ENCODE measurements at places on chromosomes 16 and 17. TPM values are rescaled to one million over a fixed set of nuclear protein-coding genes. Genes with fewer than 3 reads are reported as not detected.

- no peak for DNase-seq
Measured at GRCh38 chr17:2462481-2462880, 49.2 kb downstream of the METTL16 start.

DNA sequence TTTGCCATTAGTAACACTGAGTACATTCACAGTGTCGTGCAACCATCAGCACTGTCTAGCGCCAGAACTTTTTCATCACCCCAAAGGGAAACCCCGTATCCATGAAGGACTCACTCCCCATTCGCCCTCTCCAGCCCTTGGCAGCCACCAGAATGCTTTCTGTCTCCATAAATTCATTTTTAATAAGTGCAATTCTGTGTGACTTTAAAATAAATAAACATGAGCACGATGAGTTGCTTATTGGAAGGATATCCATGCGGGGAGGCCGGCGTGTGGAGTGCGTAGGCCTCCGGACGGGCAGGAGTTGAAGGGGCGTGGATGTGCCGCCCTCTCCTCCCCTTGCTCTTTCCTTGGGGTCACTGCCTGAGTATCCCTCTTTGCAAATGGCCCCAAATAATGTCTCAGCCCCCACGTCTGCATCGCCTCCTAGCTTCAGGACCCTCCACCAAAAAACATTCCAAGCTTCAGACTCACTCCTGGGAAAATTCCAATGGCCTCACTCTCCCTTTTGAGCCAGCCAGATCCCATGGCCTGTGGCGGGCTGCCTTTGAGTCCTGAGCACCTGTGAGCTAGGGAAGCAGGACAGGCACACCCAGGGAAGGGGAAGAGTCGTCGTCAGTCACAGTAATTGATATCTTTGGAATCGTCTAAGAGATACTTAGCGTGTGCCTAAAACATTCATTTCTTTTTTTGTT lies 306.3 kb downstream of the SEC14L1 start:
- DNase-seq: no peak

- DNase-seq: peak; percentile 63
Measured at GRCh38 chr17:48612854-48613691, 2.0 kb downstream of the HOXB8 start.

DNA sequence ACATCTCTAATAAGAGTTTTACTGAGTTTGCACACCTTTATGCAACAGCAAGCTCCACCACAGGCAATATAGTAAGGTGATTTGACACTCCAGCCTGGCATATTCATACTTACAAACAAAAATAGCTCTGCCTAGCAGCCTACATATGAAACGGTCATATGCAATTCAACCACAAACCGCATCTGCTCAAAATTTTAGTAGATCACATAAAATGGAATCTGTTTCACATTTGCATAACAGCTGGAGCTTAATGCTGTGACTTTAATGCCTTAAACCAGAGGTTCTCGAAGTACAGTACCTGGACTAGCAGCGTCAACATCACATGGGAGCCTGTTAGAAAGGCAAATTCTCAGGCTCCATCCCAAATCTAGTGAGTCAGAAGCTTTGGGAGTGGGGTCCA lies 578.4 kb downstream of the CDH11 start:
- no peak for DNase-seq

DNA sequence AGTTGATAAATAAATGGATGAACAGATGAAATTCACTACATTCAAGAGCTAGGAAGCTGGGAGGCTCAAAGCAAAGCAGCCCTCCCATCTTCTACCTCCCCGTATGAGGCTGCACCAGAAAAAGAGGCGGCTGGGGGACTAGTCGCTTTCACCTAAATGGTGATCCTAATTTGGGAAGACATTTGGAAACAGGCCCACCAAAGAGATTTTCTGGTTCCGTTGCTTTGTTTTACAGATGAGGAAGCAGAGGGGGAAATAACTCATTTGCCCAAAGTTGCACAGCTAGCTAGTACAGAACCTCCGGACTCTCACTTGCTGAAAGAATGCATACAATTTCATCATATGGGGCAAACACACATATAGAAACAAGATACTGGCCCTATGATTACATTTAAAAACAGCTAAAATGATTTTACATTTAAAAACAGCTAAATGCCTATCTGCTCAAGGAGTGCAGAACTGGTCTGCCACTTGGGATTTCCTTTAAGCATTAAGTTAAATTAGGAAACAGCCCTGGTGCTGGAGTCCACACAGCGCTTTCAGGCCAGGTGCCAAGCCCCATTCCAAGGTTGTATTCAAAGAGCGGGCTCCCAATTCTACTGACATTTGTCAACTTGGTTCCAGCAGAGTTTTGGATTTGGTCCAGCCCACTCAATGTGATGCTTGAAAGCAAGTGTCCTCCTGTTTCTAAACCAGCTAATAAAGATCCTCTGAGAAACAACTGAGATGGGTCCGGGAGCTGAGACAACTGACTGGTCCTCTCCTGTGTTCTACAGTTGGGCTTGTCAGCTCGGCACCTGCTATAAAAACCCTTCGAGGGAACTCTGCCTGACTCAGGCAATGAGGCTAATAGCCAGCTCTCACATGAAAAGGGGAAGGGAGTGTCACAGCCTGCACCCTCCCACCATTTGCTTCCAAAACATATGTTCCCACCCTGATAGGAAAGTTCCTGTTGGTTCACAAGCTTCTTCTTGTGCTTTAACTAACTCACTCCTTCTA lies 11.7 kb downstream of the ERN1 start:
- no peak for DNase-seq

DNA sequence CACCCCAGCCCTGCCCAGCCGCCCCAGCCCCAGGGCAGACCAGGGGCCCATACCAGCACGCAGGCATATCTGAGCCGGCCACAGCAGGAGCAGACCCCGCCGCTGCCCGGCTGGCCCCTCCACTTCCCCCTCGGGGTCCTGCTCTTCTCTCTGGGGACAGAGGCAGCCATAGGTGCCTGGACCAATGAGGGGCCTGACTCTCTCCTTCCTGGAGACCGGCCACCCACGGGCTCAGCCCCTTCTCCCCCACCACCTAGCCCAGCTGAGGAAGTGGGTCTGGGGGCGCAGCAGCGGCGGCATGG lies 3.8 kb downstream of the TMC6 start:
- no peak for DNase-seq

SCARF1 gene
- 0.47 TPM for total RNA-seq

FSCN2 gene
- total RNA-seq: not detected

PGAP3 gene
- 13.0 TPM for total RNA-seq

GRCh38 chr17:10821054-10821453 lies 16.8 kb downstream of the PIRT start:
- no peak for DNase-seq

- DNase-seq: no peak
Measured at GRCh38 chr17:68782789-68783188, 172.4 kb downstream of the ABCA8 start.

GRCh38 chr17:21301593-21302550 lies 17.4 kb downstream of the MAP2K3 start:
- DNase-seq: no peak

DNA sequence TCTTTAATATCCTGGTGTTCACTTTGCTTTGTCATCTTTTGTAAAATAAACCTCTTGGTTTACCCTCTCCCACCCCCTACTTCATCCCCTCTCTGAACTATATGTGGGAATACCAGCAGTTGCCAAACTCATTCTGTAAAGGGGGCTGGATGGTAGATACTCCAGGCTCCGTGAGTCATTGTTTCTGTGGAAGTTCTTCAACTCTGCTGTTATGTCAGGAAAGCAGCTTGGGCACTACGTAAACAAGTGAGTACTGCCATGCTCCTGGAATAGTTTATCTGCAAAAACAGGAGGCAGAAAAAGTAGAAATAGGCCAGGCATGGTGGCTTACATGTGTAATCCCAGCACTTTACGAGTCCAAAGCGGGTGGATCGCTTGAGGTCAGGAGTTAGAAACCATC lies 17.6 kb downstream of the MVP start:
- DNase-seq: no peak

DNA sequence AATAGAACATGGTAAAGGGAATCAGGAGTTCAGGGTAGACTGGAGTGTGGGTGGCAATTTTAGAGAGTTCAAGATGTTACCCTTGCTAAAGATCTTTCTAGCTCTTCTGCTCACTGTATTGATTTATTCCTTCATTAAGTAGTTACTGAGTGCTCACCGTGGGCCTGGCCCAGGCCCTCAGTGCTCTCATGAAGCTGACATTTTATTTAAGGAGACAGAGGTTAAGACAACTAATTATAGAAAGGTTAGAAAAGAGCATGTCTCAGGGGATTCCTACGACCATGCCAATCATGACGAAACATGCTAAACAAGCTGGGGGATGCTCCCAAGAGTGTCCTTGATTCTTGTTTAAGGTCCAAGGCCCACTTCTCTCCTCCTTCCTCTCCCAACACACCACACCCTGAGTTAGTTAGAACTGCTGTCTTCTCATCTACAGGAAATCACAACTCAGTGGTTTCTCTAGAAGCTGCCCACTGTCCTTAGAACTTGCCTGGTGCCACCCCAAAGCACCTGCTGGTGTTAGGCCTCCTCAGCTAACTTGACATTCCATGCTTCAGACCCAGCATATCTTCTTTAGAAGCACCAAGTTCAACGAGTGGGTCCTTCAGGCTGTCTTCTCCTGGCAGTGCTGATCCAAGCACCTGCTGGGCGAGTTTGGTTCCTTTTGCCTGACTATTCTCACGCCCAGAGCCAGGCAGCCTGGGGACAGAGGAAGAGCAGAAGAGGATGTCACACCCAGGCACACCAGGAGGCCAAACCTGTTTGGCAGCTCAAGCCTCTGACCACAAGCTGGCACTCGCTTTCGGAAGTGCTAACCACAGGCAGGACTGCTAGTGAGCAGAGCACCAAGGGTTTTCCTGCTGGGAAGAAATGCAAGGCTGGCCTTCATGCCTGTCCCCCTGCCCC lies 79.0 kb downstream of the GAS7 start:
- DNase-seq: peak; percentile 43

AANAT gene
- not detected for total RNA-seq
